ENCODE measurements at places on chromosomes 2 and 18.

GRCh38 chr18:45107425-45107824 is 426.7 kb downstream of the SETBP1 start:
- ATAC-seq = peak; percentile 17

- ATAC-seq = no peak
These were observed 82.6 kb upstream of the ST3GAL5 start for GRCh38 chr2:85971366-85971765.

DNA sequence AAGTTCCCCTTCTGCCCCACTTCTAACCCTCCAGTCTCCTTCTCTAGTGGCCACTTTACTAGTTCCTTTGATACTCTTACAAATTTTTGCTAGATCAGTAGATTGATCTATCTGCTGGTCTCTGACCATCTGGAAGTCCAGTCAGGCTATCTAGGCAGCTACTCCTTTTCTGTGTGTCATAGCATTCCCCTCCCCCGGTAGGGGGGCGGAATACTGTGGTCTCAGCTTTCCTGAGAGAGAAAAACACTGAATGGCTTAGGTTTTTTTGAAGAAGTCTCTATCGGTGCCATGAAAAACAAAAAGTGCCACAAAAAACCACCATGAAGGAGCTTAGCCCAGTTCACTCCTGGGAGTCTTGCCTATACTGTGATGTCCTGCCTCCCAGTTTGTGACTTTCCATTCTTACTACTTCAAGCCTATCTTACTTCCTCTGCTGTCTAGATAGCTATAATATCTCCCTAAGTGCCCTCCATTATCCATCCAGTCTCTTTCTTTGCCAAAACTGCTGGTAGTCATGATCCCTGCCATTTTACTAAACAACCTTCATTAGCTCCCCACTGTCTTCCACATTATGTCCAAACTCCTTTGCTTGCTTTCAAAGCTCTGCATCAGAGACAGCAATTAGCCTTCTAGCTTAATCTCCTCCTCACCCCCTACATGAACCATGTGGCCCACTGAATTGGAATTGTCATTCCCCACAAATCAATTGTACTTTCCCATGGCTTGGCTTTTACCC is 29.9 kb downstream of the TPGS2 start:
- ATAC-seq = no peak

DNA sequence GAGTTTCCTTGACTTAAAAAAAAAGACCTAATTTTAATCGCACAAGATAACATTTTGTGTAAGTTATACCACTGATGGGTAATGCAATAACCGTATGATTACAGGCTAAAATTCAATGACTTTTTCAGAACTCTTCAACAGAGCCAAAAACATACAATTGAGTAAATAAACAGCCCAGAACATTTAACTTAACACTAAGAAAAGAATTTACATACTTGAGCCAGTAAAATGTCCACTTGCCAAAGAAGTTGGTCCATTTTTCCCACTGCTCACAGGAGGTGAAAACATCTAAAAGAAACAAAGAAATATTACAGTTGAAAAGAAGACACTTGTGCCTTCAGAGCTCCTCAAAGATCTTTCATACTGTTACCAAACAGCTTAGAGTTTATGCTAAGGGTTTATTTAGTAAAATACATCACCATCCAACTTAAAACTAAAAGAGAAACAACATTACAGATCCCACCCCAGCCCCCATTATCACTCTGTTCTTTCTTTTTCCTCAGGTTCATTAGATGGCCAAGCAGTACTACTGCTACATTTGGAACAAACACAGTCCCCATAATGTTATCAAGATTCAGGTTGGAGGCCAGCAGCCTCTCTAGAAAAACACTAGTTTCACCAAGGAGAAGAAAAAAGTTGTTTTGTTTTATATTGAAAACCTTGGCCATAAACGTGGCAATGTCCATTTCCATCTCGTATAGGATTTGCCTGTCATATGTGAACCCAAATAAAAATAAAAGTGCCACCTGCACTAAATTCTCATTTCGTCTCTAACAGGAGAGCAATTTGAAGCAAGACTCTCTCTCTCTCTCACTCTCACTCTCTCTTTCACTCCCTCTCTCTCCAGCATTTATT is 2.7 kb downstream of the TCF4 start:
- ATAC-seq = no peak

DNA sequence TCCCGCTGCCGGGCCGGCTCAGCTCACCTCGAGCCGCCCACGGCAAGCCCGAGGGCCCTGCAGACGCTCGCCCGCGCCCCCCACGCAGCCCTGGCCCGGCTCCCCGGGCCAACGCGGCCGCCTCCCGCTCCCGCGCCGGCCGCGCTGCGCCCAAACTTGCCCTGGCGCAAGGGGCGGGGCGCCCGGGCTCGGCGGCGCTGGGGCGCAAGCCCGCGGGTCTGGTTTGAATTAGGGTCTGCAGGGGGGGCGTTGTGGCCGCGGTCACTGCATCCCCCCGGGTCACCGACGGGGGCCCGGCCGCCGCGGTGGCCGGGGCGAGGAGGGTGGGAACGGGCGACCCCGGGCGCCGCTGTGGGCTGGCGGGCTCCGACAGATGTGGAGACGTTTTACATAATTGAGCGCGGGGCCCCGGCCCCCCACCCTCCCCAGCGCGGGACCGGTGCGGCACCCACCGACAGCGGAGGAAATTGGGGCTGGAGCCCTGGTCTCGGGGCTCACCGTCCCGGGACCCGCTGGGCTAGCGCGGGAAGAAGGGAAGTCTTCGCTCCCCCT is 690 bp downstream of the SDC1 start:
- peak; percentile 3 for ATAC-seq

DNA sequence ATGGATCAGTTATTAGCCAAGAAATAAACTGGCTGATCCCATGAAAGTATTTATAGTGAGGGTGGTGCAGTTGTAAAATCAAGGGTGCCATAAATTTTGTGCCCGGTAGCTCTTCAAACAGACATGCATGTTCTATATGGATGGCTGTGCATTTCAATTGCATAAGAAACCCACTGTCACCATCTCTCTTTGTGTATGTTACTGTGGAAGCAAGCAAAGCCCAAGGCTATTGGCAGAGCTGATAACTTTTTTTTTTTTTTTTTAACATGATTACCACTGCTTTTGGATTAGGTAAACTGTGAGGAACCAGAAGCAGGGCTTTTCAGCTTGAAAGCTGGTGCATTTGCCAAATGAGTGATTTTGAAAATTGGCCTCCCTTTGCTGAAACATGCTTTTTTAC is 332.6 kb downstream of the SOX11 start:
- no peak for ATAC-seq

DNA sequence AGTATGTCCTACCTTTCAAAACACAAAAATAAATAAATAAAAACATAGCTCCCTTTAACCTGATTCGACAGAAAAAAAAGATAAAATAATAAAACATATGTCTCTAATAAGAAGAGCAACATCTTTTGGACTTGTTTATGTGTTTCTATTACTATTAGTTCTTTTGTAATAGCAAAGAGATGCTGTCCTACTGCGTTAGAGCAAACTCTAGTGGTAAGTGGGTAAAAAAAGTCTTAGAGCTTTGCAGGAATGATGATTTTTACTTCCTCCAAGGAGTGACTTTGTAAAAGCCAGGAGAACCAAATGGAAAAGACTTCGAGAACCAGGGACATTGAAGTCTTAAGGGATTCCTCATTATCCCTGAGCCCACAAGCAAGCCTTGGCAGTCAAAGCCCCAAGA is 450.1 kb downstream of the METTL4 start:
- ATAC-seq = no peak

- no peak for ATAC-seq
These were observed 297.1 kb upstream of the CCDC68 start for GRCh38 chr18:55256226-55256928.

- peak; percentile 75 for ATAC-seq
These were observed at the start of gene STK39 for GRCh38 chr2:168247341-168248261. Gene STK39, minus strand, starts transcription at chr2:168247595. Its CDS starts 160 bp downstream, at chr2:168247435.

DNA sequence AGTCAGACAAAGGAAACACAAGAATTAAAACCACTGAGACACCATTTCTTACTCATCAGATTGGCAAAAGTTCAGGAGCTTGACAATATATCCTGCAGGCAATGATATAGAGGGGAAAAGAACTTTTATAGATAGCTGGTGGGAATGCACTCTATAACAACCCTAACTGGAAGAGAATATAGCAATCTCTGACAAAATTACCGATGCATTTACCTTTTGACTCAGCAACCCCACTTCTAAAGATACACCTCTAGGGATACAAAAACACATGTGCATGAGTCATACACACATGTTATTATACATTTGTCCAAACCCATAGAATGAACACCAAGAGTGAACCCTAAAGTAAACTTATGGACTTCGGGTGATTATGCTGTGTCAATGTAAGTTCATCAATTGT is 79.4 kb upstream of the SRD5A2 start:
- ATAC-seq = no peak

DNA sequence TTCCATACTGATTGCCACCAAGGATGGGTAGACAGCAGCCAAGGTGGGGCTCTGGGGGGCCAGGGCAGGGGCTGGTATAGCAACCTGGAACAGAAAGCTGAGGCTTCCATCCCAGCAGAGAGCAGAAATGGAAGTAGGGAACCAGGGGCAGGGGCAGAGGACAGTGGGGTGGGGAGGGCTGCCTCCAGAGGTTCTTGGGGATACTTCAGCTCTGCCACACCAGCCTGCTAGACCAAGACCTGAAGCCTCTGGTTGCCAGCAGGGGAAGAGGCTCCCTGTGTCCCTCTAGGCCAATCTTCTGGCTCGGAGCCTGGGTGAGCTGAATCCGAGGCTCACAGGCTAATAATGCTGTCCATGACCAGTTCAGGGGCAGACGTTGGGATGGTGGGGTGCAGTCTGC is 329.0 kb downstream of the DYSF start:
- ATAC-seq = no peak

GRCh38 chr2:103233691-103234090 is 471.9 kb downstream of the TMEM182 start:
- ATAC-seq = no peak

DNA sequence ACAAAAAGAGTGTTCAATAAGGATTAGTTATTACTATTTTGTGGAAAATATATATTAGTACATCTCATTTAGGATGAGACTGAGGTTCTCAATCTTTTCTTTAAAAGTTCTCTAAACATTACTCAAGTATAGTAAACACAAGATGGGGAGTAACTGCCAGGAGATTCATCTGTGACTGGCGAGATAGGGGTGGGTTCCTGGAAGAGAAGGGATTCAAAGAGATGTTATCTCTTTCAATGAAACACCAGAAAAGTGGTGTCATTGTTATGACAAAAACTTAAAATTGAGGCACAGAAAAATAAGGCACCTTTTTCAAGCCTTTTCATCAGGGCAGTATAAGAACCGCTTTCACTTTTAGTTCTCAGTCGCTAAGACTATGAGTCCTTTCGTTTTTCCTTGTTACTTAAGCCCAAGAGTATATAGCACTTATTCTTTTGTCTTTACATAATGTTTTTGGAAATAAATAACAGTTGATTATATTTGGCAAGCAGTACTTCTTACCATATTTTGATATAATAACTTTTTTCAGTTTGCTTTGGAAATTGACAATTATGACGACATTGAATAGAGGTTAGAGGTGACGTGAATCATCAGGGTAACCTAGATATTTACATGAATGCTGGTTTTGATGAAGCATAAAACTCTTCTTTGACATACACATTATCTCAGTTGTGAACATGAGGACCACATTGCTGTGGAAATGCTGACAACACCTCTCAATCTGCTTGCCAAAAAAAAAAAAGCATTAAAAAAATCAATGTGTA is 393.9 kb upstream of the TCF4 start:
- no peak for ATAC-seq

DNA sequence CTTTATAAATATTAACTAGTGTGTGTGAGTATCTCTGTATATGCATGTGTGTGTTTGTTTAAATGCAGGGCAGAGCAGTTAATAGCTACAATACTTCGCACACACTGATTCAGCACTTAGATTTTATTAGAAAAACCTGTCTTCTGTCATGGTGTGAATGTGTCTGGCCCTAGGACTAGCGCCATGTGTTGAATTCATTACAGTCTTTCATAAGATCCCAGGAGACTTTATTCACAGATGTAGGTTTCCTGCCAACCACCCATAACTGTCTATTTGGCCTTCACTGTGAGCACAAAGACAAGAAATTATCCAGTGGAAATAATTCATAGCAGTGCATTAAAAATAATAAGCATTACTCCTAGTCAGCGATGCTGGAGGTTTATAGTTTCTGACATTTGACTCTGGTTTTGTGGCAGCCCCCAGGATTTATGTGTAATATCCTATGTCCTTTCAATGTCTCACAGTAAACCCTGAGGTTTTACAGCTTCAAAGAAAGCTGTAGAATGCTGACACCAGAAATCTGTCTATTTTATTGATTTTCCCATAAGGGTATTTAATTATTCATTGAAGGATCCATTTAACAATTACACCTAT is 93.9 kb downstream of the ZNF804A start:
- no peak for ATAC-seq

DNA sequence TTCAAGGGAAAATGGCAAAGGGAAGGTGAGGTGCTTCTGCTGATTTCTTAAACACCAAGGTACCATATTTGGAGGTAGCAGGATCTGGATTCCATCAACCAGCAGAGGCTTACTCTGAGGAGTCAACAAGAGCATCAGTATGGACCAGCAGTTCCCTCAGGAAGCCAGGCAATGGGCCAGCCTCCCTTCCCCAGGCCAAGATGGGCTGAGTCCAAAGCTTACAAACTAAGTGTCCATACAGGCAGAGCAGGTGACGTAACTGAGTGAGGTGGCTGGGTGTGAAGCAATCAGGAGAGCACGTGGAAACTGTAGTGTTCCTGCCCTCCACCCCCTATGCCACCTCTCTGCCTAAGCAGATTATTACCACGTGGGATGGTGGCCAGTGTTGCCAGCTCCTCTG is 134.2 kb upstream of the HNRNPA3 start:
- peak; percentile 72 for ATAC-seq

DNA sequence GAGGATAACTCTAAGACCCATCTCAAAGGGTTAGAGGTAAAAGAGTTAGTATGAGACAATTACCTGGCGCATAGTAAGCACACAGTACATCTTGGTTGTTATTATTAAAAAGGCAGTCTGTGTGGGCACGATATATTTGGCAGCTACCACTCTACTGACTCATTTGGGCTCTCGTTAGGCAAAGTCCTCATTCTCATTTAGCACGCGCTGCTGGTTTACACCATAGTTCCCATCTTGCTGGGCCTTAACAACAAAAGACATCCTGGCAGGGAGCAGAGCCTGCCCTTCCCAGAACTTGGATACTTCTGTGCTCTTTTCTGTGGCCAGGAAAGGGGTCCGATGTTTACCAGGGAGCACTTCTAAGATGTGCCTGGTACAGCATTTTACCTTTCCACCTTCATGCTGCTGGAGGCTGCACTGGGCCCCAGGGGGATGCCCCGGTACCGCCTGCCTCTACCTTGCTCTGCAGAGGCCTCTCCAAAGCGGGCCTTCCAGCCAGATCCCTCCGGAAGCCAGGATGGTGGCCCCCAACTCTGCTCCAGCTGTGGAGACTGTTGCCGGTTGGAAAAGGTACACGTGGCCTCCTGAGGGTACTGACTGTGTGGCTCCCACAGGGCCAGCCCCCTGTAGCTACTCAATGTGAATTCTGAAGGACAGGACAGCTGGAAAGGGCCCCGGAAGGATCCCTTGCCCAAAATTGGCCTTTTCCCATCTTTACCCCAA is 15.0 kb downstream of the GLI2 start:
- peak; percentile 26 for ATAC-seq

DNA sequence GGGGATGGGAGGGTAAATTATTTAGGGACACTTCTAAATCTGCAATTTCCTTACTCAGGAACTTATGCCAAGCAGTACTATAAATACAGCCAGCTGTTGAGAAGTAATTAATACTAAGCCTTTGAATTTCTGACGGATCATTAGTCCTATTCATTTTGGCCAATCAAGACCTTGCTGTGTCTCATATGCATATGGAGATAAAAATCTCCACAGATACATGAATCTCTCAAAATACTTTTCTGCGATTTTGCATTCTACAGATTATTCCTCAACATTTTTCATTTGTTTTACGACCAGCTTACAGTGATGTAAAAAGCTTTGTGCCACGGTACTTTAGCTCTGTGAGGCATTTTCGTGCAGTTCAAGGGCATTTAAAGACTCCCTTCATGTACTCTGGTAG is 16.7 kb downstream of the LANCL1 start:
- ATAC-seq = no peak
